Thoracic aorta endothelial cell (primary cell): ENCODE measurements at places on chromosomes 7 and 10. TPM values are rescaled to one million over a fixed set of nuclear protein-coding genes. Genes with fewer than 3 reads are reported as not detected.

HELLS gene
- 111 and 145 TPM in 2 replicates for total RNA-seq

SEMA3E gene
- under 0.01 and 0.29 TPM in 2 replicates for total RNA-seq

ZNF503 gene
- total RNA-seq = 2.0 and 2.4 TPM in 2 replicates

PTPN12 gene
- total RNA-seq = 120 and 134 TPM in 2 replicates

MKRN1 gene
- 46.5 and 48.8 TPM in 2 replicates for total RNA-seq

NODAL gene
- not detected in 2 replicates for total RNA-seq

PILRA gene
- total RNA-seq = 0.22 and 0.40 TPM in 2 replicates

PRRT4 gene
- total RNA-seq = not detected in 2 replicates

FFAR4 gene
- not detected in 2 replicates for total RNA-seq

FLNC gene
- 93.9 and 109 TPM in 2 replicates for total RNA-seq

MYL10 gene
- not detected in 2 replicates for total RNA-seq

VAX1 gene
- total RNA-seq = not detected in 2 replicates

GIMAP4 gene
- 117 and 242 TPM in 2 replicates for total RNA-seq

CAV2 gene
- 308 and 406 TPM in 2 replicates for total RNA-seq

USP6NL gene
- 38.8 and 42.8 TPM in 2 replicates for total RNA-seq

FAM25A gene
- not detected in 2 replicates for total RNA-seq

GRID2IP gene
- total RNA-seq = not detected in 2 replicates

GALNT17 gene
- not detected in 2 replicates for total RNA-seq

IGF2BP3 gene
- 196 and 275 TPM in 2 replicates for total RNA-seq

PIK3AP1 gene
- 0.40 and 0.65 TPM in 2 replicates for total RNA-seq

ITGA8 gene
- total RNA-seq = 0.13 and 0.65 TPM in 2 replicates

CDNF gene
- total RNA-seq = 0.65 and 1.1 TPM in 2 replicates

PNLIPRP3 gene
- total RNA-seq = not detected in 2 replicates

AUTS2 gene
- total RNA-seq = 0.07 and 0.40 TPM in 2 replicates

CREB5 gene
- total RNA-seq = 5.9 and 6.9 TPM in 2 replicates

ZP3 gene
- total RNA-seq = 0.53 and 3.1 TPM in 2 replicates

CDC14C gene
- not detected in 2 replicates for total RNA-seq

SPDYE6 gene
- not detected in 2 replicates for total RNA-seq
